ENCODE measurements at places on chromosomes 5 and 9. TPM values are rescaled to one million over a fixed set of nuclear protein-coding genes. Genes with fewer than 3 reads are reported as not detected.
A peak's percentile ranks its signal among the peaks of the same experiment; 100 is the strongest.

DNA sequence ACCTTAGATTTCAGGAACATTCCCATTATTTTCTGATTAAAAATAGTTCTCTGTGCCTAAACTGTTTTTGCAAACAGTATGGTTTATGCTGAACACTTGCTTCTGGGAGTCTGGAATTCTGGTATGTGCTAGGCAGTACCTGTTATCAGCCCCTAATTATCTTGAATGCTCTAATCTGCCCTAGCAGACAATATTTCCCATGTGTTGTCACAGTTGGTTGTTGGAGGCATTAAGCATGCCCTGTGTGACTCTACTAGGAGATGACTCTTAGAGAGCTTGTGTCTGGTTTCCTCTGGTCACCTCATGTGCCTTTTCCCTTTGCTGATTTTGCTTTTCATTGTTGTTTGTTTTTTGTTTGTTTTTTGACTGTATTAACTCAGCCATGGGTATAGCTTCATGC, 36.6 kb downstream of the UHRF2 start:
- no peak for DNase-seq

DNA sequence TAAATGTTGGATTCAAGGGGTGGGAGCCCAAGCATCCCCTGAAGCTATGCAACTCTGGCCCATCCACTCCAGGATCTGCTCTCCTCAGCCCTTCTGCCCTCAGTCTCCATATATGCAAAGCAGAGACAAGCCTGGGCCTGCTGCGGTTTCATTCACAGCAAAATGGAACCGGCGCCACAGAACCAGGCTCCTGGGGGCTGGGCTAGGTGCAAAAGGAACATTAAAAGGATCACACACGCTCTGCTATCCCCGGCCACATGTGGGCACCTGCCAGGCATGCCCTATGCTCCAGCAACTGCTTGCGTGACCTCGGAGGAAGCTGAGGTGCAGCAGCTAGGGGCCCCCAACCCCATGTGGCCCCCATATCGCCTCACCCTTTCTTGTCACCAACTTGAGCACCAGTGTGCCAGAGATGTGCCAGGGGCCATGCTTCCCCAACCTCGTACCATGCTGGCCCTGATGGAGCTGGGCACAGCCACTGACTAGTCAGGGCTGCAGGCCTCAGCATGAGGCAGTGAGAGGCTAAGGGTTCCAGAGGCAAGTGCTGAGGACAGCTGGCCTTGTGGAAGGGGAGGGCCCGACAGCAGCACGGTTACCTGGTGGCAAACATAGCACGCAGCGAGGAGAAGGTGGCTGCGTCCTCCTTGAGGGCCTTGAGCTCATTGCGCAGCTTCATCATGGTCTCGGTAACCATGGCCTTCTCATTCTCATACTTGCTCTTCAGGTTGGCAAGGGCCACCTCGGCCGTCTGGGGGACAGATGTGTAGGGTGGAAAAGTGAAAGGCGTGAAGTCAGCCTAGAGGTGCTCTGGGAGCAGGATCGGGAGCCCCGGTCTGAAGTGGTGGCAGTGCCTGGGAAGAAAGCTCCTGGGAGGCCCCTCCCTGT, 47.2 kb downstream of the BICD2 start:
- DNase-seq = no peak

- no peak for DNase-seq
Observed at GRCh38 chr9:87771316-87772006, 45.5 kb downstream of the CTSL start.

- DNase-seq = no peak
Observed at GRCh38 chr5:485113-485945, 38.9 kb downstream of the SLC9A3 start.

DNA sequence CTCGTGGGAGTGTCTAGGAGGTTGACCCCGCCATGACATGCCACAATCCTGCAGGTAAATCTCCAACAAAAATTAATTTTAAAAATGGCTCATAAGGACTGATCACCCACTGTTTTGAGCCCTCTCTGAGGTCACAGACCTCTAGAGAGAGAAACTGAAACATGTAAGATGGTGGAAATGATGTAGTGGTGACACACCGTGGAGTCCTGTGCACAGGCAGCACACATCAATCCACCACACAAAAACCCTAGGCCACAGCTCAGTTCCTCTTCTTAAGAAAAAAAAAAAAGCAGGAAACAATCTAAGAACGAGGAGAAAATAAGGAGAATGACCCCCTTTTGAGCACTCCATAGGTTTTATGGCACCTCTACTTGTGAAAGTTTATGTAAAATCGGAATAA, 93.8 kb upstream of the FAM120A start:
- DNase-seq = no peak

DNA sequence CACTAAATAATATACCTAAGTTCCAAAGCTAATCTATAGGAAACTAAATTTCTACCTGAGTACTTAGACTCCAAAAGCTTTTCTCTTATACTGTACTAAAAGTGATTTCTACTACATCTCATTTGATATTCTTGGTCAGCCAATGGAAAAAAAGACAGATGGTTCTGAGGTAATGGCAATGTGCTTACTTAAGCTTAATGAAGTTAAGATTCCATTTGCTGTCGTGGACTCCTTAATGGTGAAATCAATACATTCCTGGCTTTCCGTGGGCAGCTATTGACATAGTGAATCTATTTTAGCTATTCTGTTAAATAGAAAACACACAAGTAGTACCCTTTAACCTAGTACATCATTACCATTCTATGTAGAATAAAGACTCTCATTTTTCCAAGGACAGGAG, 1825.6 kb upstream of the CDH9 start:
- DNase-seq = no peak

DNA sequence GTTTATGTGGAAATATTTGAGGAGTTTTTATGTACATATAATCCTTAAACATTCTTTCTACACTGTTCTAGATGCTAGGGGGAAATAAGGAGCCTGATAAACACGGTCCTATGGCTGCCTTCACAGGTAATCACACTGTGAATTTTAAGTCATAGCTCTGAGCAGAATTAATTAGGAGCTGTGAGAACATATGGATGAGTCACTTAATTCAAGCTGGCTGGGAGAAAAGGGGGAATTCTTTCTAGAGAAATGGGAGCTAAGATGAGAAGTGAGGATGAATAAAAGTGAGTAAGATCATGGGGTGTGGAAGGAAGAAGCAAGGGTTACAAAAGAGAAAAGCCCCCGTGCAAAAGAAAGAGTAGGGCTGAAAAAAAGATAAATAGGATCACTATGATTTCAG, 290.8 kb downstream of the DNAH5 start:
- no peak for DNase-seq

GRCh38 chr5:22554475-22554874, 298.7 kb downstream of the CDH12 start:
- no peak for DNase-seq

DNA sequence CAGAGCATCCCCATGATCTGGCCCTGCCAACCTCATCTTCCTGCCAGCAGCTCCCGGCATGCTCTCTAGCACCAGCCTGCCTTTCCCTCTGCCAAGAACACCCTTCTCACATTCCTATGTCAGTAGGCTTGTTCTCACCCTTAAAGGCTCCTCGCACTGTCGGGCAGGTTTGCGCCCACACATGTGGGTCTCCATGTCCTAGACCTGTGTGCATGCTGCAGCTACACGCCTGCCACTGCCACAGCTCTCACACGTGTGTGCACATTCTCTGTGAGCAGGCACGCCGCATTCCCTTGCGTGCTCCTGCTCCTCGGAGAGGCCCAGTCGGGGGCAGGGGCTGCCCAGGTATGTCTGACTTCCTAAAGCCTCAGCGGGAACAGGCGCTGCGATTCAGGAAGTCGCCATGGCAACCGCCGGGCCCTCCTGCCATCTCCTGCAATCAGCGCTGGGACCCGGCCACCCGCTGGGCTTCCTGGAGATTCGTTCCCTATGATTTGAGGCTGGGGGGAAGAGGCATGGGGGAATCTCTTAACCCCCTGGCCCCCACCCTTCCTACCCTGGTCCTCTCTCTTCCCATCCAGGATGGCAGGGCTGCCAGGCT, 28.1 kb downstream of the NDUFA8 start:
- no peak for DNase-seq

- DNase-seq = no peak
Observed at GRCh38 chr5:169494941-169495548, 88.5 kb upstream of the SPDL1 start.

DNA sequence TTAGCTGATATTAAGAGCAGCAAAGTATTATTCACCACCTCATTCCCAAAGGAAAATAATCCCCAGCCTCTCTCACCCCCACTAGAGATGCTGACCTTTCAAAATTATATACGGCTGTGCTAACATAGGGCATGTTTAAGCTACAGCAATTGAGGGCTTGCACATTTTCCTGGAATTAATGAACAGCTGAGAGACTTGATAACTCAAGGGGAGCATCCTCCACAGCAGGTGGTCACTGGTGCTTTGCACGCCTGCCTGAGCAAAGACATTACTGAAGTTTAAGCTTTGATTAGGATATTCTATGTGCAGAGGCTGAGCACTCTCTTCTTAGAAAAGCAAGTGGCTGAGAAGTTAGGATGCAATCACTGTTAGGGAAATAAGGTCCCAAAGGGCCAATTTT, 230.9 kb downstream of the FAM114A2 start:
- DNase-seq = no peak

GRCh38 chr5:142015781-142016533, 3.1 kb upstream of the GNPDA1 start:
- DNase-seq = peak; percentile 38

DNA sequence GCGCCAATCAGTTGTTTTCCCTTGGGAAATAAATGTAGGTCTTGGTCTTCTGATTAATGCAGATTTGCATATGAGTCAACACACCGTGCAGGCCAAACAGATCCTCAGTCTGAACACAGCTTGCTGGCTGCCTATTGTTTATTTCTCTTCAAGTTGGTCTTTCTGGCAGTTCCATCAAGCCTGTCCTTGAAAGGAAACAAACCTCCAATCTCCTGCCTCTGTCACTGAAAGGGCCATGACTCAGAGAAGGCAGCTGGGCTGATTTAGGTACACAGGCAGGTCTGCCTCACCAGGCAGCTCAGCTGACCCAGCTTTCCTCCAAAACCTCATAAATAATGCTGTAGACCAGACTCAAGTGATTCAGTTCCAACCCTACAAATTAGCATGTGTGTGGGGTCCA, 175.9 kb downstream of the MAN2A1 start:
- DNase-seq = no peak

DNA sequence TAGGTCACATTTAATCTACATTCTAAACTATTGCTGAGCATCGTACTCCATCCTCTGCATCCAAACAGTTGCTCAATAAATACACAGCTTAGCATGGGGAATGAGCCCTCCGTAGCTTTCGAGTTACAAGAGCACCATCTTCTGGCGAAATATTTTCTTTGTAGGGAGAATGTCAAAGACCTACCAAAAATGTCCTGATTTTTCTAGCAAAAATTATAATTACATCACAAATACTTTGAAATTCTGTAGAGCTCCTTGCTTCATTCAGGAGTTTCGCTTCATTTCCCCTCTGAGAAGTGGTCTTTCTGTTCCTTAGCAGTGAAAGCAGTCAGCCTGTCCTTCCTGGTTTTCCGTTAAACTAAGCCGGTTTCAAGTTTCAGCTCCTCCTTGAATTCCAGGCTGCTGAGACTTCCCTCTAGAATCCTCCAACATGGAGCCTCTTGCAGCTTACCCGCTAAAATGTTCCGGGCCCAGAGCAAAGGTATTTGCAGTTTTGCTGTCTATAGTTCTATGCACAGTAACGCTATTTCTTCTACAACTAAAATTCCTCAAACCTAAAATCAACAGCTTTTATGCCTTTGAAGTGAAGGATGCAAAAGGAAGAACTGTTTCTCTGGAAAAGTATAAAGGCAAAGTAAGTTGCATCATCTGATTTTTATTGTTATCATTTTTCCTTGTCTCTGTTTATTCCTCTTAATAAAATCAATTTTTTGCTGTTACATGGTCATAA, at the start of gene GPX8:
Gene GPX8 (plus strand): TSS at position 409 of the 730 bp plus-strand sequence. CDS start 22 bp downstream, at position 431.
- no peak for DNase-seq

GRCh38 chr5:52648726-52649125, 139.0 kb upstream of the ITGA1 start:
- DNase-seq = no peak

DNA sequence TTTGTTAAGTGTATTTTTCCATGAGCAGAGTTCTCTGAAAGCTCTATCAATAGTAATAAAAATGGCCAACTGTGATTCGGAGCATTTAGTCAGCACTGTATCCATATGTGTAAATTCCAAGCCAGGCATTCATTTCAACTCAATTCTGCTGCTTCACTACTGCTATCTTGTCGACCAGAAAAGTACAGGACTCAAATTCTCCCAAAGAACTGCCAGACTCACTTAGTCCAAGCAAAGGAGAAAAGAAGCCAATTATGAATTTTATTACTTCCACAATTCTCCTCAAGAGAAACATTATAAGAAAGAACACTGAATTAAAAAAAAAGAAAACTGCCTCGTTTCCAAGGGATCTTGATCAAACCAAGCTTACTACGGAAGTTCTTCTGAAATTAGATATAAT, 906.3 kb upstream of the DMAC1 start:
- DNase-seq = no peak

DNA sequence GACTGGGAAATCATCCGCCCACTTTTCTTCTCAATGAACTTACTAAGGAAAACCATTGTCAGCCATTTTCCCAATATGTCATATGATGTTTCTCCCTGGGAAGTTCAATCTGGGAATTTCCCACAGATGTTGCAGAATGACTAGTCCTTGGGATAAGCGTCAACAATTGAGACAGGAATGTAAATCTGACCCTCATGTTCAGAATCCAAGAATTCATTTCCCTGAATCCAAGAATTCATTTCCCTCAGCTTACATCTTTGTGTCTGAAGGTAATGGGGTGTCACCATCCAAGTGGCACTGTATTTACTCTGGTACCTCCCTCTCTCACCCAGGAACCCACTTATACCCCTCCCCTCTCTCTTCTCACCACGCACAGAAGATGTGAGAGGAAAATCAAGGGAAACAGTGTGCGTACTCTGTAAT, 7.4 kb downstream of the KLF9 start:
- DNase-seq = no peak

GRCh38 chr5:131081374-131081773, 83.7 kb downstream of the HINT1 start:
- DNase-seq = no peak

Gene ZNF608
- total RNA-seq = 0.29 TPM

Gene PPP3R2
- not detected for total RNA-seq

Gene FUBP3
- 50.5 TPM for total RNA-seq

Gene MPDZ
- total RNA-seq = 0.08 TPM

Gene TOR1B
- total RNA-seq = 27.5 TPM

Gene PLAA
- total RNA-seq = 55.4 TPM

Gene ANKRA2
- 9.8 TPM for total RNA-seq
